ENCODE measurements at places on chromosomes 1 and 21.
A peak's percentile ranks its signal among the peaks of the same experiment; 100 is the strongest.

GRCh38 chr1:59384443-59384842 is 87.5 kb downstream of the FGGY start:
- no peak for DNase-seq

DNA sequence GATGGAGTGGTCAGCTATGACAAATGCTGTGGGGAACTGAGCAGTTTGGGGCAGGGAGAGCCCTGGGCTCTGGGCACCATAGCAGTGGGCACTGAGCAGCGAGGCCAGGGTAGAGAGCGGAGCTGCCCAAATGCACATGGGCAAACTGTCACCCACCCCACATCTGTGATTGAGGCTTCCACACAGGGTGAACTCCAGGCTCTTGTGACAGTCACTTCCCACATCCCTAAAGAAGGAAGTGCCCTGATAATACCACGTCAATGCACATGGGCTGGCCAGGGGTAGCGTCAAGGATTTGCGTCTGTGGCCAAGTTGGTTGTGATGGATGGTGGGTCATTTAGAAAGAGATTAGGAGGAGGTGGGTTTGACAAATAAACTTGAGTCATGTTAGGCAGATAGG is 2.6 kb upstream of the GUCA2B start:
- DNase-seq: no peak

DNA sequence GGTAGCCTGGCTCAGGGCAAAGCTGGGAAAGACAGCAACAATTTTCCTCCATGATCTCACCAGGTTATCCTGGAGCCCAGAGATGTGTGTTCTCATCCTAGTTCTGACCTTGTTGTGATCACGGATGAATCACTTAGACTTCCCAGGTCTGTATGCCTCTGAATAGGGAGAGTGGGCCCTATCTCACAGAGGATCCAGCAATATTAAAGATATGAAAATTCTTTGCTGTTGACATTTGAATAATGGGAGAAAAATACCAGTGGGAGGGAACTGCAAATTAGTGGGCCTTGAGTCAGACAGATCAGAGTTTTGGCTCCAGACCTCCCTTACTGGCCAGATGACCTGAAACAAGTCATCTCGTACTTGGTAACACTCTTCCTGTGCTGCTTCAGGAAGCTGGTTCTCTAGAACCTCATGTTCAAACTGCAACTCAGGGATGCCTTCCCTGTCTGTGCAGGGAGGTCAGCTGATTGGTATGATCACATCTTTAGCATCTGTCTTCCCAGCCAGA is 32.8 kb upstream of the RNF19B start:
- DNase-seq: no peak

DNA sequence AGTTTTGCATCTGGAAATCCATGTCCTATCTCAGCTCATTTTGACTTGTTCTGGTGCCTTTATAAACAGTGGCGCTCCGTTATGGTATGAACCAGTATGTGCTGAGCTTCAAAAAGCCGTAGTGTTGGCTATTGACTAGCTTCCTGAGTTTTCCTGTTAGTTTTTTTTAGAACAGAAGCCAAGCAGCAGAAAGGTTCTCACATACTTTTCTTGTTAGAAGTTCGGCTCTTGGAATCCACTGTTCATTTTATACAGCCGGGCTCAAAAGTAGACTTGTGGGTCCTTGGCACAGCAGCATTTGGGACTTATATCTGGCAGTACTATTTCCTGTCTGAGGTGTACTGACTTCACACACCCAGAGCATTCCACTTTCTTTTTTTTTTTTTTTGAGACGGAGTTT is 63.8 kb downstream of the TBCE start:
- no peak for DNase-seq

- DNase-seq: no peak
Measured at GRCh38 chr1:204924013-204924759, 53.5 kb downstream of the NFASC start.

DNA sequence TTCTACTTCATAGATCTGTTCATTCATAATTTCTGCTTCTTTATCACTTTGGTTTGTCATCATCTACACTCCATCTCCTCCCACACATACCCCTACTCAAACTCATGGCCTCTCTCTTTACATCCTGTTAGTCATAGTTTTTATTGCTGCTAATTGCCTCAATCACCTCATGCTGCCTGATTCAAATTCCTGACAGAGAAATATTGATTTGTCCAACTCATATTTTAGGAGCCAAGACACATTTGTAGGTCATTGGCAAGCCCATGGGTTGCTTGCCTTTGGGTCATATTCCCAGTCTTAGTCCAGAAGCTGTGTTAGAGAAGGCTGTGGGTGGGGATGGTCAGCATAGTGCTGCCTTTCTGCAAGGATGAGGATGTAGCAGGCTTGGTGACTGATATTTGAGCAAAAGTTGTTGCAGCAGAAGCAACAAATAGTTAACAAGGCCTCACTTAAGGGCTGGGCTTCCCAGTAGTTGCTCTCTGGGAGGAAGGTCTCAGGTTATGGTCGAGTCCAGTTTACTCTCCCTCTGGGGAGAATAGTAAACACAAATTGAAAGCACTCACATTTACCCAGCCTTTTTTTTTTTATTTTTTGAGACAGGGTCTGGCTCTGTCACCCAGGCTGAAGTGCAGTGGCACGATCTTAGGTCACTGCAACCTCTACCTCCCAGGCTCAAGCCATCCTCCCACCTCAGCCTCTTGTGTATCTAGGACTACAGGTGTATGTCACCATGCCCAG is 22.4 kb upstream of the EPS15 start:
- no peak for DNase-seq

GRCh38 chr21:45335151-45335760 is 47.6 kb upstream of the POFUT2 start:
- DNase-seq: no peak

DNA sequence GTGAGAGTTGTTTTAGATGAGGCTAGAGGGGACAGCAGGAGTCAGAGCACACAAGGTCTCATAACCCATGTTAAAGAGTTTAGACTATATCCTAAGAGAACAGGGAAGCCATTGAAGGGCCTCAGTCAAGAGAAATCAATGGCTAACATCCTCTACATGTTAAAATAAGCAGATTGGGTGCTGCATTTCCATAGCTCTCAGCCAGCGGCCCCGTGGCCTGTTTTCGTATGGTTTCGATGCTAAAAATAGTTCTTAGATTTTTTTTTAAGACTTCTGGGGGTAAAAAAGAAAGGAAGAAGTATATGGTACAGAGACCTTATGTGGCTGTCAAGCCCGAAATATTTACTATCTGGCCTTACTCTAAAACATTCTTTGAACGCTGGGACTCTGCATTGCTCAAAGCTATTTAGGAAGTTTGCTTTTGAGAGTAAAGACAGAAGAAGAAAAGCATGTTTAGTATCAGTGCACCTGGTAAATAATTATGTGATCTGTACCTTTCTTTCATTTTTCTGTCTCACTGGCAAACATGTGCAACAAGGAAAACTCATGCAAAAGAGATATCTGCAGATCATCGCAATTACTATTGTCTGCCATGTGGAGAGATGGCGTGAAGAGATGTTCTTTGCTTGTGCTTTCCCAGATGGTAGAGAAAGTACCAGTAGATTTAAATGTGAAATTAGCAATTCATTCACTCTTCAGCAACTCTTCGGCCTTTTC is 8.4 kb downstream of the PDIK1L start:
- DNase-seq: no peak

DNA sequence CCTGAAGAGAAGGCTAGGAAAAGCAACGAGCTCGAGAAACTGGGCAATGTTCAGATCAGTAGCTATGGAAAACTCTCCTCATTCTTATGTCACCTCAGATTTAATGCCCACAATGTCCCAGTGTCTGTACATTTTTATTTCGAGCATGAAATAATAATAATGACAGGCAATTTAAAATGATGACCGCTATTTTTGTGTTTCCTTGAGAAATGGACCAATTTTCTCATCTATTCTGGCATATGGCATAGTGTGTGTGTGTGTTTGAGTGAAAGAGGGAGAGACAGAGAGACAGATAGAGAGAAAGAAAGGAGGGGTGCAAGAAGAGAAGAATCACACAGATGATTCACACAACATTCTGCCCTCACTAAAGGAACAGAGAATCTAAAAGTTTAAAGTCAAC is 119.1 kb upstream of the C1orf21 start:
- DNase-seq: no peak

GRCh38 chr1:110176299-110176956 is 26.1 kb downstream of the SLC6A17 start:
- DNase-seq: no peak

DNA sequence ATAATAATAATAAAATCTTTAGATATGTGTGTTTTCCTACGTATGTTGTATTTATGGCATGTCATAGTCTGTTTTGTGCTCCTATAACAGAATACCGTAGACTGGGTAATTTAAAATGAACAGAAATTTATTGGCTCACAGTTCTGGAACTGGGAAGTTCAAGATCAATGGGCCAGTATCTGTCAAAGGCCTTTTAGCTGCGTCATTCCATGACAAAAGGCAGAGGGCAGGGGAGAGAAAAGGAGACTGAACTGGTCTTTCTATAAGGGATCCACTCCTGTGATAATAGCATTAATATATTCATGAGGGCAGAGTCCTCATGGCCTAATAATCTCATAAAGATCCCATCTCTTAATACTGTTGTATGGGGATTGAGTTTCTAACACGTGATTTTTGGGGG is 7.1 kb upstream of the SFT2D2 start:
- DNase-seq: no peak

GRCh38 chr1:173876732-173877131 is 8.6 kb downstream of the ZBTB37 start:
- no peak for DNase-seq

GRCh38 chr21:17853393-17854275 is 34.5 kb upstream of the C21orf91 start:
- DNase-seq: no peak

- no peak for DNase-seq
Measured at GRCh38 chr1:150299716-150300115, 6.1 kb downstream of the MRPS21 start.

GRCh38 chr1:239197871-239198270 is 188.5 kb upstream of the CHRM3 start:
- DNase-seq: no peak

DNA sequence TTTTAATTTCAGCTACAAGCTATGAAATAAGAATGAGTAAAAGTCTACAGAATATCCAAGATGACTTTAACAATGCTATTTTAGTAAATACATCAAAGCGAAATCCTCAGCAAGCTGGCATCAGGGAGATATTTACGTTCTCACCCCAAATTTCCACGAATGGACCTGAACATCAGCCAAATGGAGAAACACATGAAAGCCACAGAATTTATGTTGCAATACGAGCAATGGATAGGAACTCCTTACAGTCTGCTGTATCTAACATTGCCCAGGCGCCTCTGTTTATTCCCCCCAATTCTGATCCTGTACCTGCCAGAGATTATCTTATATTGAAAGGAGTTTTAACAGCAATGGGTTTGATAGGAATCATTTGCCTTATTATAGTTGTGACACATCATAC is 13.7 kb upstream of the CLCA1 start:
- DNase-seq: no peak

- DNase-seq: no peak
Measured at GRCh38 chr1:231959225-231959884, 332.8 kb downstream of the DISC1 start.

- no peak for DNase-seq
Measured at GRCh38 chr21:38597421-38597820, 99.1 kb upstream of the ERG start.

- DNase-seq: no peak
Measured at GRCh38 chr1:208044589-208045462, 133.9 kb upstream of the CD34 start.

DNA sequence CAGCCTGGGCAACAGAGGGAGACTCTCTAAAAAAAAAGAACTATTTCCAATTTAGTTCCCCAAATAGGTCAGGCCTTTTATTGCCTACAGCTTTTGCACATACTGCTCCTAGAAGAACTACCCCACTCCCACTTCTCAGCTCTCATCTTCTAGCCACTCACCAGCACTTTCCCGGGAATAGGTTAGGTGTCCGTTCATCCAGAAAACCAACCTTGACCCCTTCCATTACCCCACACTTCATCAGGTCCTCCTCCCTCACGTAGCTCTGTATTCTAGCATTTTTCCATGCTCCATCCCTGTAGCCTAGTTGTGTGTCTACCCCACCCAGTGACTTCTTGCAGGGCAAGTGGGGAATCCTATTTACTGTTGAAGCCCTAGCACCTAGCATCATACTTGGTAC is 42.6 kb downstream of the C8B start:
- DNase-seq: no peak

DNA sequence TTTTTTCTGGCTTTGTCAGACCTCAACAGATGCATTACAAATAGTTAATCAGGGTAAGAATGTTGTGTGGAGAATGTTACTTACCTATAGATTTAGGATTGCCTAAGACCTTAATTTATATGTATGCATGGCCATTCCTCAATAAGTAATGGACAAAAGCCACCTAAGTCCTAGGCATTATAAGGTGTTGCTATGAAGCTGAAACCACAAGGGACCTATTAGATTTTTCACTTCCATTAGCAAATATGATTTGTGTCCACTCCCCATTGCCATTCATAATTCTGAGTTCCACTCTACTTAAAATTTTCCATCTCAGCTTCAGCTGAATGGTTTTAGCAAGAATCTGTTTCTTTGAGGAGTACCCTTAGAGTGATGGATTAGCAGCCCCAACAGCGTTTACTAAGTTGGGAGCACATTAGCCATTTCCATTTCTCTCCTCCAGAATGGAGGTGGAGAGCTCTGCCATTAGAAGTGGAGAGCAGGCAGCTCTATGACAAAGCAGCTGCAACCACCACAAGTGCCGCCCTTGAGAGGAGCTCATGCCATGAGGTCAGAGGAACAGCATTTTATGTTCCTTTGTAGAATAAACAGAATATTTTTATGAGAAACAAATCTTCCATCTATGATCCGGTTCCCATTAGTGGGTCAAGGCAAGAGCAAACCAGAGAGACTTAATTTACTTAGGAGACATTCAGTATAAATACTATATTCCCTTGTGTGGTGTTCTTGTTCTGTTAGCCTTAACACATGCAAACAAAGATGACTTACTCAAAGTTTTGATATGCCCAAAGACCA is 28.9 kb upstream of the C1orf87 start:
- peak; percentile 76 for DNase-seq

DNA sequence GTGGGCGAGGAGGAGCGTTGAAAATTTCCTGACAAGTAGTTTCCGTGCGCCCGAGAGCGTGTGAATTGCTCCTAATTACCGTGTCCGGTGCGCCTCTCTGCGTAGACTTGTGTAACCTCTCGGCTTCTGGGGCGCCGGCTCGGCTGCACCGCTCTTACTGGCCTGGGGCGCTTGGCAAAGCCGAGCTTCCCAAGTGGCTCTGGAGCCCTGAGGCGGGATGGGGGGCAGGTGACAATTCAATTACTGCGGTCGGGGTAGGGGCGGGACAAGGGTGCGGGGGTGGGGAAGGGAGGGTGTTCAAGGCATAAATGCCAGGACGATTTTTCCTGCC is 392 bp upstream of the DMRTA2 start:
- DNase-seq: no peak

DNA sequence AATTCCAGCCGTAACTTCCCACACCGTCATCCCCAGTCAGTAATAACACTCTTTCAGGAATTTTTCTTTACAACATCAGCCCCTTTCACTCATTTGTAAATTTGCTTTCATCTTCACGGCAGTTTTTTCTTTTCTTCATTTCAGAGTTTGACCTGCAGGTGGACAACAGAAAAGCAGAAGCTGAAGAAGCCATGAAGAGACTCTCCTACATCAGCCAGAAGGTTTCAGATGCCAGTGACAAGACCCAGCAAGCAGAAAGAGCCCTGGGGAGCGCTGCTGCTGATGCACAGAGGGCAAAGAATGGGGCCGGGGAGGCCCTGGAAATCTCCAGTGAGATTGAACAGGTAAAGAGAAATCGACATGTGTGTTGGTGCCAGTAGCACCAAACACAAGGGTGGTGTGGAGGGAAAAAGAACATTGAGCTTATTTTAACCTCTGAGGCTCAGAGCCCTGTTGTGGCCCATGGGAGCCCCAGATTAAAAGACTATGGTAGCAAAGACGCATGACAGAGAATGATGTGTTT is 53.2 kb downstream of the LAMC2 start:
- DNase-seq: no peak

- no peak for DNase-seq
Measured at GRCh38 chr1:34639701-34640100, 115.1 kb upstream of the GJB5 start.
